ACHN (cell line): ENCODE measurements at places on chromosomes 4 and X.

GRCh38 chr4:31530555-31530954, 810.4 kb downstream of the PCDH7 start:
- no peak for DNase-seq

DNA sequence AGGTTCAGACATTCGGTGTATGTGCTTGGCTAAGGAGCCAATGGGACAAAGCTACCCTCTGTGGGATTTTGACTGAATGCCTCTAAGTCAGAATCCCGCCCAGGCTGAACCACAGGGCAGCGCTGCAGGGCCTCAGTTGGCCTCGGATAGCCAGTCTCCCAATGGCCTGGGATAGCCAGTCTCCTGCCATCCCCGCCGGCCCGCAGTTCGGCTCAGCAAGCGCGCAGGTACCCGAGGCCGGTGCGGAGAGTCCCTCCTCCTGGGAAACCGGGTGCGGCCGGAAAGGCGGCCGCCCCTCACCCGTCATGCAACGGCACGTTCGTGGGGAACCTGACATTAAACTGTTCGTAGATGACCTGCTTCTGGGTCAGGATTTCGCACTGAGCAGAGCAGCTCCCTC, 16.1 kb downstream of the PPEF2 start:
- DNase-seq: no peak

DNA sequence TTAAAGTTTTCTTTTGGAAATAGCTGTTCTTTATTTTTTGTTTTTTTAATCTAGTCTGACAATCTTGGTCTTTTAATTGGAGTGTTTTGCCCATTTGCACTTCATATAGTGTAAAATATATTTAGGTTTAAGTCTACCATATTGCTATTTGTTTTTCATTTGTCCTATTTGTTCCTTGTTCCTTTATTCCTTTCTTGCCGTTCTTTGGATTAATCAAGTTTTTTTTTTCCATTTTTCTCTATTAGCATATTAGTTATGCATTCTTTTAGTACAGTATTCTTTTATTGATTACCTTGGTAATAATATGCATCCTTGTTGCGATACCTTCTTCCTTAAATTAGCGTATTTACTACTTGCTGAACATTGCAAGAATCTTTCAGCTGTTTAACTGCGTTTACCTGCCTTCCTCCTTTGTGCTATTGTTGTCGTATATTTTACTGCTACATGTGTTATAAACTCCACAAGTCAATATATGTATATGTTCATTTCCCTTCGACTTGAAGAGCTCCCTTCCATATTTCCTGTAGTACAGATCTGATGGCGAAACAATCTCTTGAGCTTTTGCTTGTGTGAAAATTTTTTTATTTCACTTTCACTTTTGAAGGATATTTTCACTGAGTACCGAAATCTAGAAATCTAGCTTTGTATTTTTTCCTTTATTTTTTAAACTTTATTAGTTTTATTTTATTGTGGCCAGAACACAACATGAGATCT, 23.9 kb upstream of the RNF212 start:
- no peak for DNase-seq

DNA sequence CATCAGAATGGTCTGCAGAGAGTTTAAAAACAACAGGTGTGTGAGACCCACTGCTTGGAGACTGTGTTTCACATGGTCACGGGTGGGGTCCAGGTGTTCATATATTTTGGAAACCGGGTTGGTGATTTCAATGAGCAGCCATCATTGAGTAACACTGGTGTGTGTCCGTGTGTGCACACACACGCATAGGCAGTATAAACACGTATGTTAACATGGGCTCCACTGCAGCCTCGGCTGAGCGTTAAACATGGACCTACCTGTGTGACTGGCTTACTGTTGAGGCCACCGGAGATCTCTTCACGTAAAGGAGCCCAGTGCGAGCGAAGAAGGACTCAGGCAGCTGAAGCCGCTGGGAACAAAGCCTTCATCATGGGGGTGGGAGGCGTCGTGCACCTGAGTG, 56.9 kb upstream of the TLR3 start:
- no peak for DNase-seq

DNA sequence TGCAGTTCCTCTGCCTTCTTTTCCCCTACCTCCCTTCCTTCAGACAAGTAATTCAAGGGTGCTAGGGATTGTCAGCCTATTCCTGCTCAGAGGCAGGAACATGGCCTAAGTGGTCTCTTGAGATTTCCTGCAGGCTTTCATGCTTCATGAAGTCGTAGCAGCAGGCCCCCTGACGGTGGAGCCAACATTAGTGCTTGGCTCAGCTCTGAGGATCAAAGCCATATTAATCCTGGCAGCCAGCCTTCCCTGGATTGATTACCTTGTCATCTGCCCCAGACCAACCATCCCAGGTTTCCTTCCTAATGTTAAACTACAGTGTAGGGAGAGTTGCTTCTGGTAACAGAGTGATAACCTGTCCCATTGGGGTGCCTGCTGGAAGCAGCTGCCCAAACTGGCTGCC, 84.1 kb downstream of the SLC16A2 start:
- no peak for DNase-seq

DNA sequence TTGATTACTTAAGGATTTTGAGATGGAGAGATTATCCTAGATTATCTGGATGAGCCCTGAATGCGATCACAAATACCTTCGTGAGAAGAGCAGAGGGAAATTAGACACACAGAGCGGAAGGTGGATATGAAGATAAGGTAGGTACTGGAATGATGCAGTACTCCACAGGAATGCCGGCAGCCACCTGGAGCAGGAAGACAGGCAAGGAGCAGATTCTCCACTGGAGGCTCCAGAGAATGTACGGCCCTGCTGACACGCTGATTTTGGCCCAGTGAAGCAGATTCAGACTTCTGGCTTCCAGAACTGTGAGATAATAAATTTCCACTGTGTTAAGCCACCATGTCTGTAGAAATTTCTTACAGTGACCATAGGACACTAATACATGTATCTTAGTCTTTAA, 79.4 kb upstream of the PITX2 start:
- no peak for DNase-seq

DNA sequence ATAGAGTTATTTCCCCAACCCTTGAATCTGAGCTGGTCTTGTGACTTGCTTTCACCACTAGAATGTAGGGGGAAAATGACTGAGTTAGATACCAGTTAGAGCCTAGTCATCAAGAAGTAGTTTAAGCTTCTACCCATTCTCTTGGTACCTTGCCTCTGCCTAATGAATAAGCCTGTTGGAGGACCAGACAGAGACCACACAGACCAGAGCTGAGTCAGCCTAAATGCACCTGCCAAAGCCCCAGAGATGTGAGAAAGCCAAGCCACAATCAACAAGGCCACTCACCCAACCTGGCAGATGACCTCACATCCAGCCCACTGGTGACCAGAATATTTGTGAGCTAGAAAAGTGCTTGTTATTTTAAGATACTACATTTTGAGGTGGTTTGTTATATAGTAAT, 85.2 kb upstream of the DCLK2 start:
- DNase-seq: no peak

GRCh38 chr4:145319751-145320150, 139.4 kb upstream of the OTUD4 start:
- no peak for DNase-seq

- DNase-seq: no peak
These were observed at the start of gene ARHGEF6 for GRCh38 chrX:136780763-136781162. Gene ARHGEF6 (minus strand): TSS chrX:136780932. CDS start chrX:136780882, 50 bp downstream.

GRCh38 chr4:2510351-2511259, 25.8 kb upstream of the FAM193A start:
- DNase-seq: no peak

- DNase-seq: no peak
These were observed 109.1 kb downstream of the PTTG2 start for GRCh38 chr4:38069271-38069760.

DNA sequence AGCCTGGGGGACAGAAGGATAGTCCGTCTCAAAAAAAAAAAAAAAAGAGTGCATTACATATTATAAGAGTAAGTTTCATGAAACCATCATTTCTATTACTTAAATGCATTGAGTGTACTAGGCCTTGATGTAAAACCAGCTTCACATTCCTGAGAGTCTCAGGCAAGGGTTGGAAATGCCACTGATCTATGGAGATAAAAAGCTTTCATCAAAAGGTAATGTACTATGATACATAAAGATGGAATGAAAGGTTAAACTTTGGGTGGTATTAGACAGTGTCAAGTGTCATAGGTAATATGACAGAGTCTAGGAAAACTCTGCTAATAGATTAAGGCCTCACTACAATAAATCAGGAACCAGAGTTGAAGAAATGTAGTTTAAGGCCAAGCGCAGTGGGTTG, 7.4 kb downstream of the CFAP97 start:
- DNase-seq: no peak

GRCh38 chrX:13716905-13717304, 17.5 kb downstream of the TRAPPC2 start:
- DNase-seq: no peak

GRCh38 chr4:68182382-68182820, 52.7 kb upstream of the TMPRSS11F start:
- DNase-seq: no peak

GRCh38 chrX:41923978-41924683, 777 bp upstream of the CASK start:
- DNase-seq: peak; percentile 43

DNA sequence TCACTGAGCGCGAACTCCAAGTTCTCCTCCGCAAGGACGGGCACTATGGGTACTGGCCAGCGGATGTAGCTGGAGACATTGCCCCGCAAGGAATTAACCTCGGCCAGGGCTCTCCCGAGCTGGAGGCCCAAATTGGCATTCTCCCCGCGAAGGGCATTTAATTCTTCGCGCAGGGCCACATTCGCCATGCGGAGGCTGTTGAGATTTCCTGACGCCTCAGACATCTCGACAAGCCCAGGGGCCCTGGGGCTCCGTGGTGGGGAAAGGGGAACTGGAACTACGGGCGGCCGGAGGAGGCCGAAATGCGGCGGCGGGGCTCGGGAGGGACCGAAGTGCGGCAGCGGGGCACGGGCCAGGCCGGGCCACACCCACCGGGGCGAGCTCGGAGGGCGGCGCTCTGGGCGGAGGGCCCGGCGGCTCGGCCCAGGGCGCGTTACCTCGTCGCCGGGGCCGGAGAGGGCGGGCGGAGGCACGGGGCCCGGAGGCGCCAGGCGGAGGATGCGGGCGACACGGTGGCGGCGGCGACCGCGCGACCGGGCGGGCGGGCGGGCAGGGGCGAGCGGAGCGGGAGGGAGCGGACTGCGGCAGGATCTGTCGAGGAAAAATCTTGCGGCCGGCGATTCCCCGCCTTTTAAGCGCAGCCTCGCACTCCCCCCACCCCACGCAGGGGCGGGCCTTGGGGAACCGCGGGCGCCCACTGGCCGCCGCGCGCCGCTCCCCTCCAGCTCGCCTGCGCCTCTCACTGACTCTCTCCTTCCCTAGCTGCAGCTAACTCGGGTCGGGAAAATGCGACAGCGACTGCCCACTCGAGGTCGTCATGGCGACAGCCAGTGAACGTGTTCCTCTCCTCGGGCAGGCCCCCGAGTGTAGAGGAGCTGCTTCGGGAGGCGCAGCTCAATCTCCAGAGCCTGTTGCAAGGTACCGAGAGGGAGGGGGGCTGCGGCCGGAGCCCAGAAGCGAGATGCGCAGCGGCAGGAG, at the start of gene RTL5:
Gene RTL5 (minus strand): TSS at position 599 of the 978 bp plus-strand sequence.
- peak; percentile 59 for DNase-seq

DNA sequence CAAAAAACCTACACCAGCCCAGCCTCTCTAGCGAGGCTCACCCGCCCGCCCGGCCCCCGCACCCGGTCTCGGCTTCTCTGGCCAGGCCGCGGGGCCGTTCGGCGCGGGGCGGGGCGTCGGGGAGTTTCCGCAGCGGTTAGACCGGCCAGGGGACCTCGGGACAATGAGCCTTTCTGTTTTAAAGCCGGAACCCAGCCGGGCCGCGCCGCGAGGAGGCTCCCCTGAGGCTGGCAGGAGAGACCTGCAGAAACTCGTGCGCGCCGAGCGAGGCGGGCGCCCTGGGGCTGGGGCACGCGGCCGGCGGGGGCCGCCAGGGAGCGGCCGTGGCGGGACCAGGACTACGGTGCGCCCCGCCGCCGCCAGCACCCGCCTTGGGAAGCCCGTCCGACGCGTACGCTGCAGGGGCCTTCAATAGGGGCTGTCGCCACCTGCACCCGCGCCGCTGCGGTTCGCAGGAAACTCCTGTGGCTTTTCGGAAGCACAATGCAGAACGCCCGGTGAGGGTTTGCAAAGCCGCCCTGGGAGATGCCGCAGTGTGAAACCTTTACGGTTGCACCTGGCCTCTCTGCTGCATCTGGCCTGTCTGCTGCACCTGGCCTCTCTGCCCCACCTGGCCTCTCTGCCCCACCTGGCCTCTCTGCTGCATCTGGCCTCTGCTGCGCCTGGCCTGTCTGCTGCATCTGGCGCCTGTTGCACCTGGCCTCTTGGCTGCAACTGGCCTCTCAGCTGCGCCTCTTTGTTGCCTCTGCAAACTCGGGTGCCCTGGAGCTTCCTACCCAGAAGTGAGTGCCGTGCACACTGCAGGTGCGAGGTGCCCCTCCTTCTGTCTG, 63.9 kb downstream of the TRAPPC11 start:
- DNase-seq: peak; percentile 22

GRCh38 chrX:8988446-8988845, 45.5 kb downstream of the FAM9B start:
- no peak for DNase-seq

- DNase-seq: peak; percentile 80
These were observed 1.5 kb downstream of the PIM2 start for GRCh38 chrX:48917139-48918001.

DNA sequence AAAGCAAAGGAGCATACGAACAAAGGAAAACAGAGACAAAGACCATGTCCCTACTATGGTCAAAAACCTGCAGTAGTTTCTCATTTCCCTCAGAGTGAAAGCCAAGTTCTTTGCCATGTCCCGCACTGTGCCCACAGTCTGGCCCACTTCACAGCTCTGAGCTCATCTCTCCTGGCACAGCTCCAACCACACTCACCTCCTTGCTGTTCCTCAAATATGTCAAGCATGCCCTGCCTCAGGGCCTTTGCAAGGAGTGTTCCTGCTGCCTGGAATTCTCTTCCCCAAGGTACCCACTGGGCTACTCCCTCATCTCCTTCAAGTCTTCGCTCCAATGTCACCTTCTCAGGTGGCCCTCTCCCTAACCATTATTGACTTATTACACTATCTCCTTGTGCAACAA, 72.1 kb downstream of the COX18 start:
- peak; percentile 25 for DNase-seq

GRCh38 chr4:79442422-79442821, 34.4 kb upstream of the GK2 start:
- DNase-seq: no peak

DNA sequence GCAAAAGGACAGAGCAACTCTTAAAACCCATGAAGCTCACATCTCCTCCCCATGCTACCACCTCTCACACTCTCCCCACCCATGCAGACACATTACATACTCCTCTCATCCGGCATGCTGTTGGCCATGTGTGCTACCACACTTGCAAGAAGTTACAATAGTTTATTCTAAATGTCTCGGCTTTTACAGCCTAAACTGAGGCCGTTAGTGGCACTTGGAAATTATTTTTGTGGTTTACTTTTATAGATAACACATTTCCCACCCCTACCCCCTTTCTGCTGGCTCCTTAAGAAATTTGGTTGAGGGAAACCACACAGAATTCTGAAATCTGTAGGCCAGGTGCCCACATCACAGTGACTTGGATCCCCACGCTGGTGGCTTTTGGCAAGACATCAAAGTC, 141.1 kb upstream of the HHIP start:
- no peak for DNase-seq
